ENCODE measurements at places on chromosomes 5 and 9.

- DNase-seq = no peak
Measured at GRCh38 chr5:98714710-98715288, 58.7 kb upstream of the RGMB start.

DNA sequence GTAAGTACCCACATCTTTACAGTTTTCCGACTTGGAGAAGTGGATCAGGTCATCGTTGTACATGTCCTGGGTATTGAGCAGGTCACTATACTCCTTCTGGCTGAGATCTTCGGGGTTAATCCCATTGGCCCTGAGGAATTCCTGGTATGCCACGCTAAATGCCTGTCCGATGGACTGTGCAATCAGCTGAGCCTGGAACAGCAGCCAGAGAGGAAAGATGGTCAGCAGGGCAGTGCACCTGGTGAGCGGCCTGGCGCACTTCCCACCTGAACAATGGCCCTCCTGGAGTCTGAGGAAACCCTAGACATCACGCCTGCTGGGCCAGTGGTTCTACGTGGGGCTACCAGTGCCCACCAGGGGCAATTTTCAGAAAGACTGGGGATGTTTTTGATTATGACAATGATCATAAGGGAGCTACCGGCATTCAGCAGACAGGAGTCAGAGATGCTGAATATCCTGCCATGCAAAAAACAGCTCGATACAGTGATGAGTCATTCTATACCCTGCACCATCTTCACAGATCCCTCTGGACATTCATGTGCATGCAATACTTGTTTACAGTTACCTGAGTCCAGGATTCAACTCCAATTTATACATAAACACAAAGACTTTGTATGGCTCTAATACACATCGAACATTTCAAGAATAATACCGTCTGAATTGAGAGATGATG is 127.2 kb downstream of the ENTREP1 start:
- no peak for DNase-seq

- DNase-seq = peak; percentile 58
Measured at GRCh38 chr5:167797933-167798332, 493.5 kb upstream of the WWC1 start.

GRCh38 chr9:107180206-107180605 is 102.9 kb upstream of the RAD23B start:
- DNase-seq = no peak

DNA sequence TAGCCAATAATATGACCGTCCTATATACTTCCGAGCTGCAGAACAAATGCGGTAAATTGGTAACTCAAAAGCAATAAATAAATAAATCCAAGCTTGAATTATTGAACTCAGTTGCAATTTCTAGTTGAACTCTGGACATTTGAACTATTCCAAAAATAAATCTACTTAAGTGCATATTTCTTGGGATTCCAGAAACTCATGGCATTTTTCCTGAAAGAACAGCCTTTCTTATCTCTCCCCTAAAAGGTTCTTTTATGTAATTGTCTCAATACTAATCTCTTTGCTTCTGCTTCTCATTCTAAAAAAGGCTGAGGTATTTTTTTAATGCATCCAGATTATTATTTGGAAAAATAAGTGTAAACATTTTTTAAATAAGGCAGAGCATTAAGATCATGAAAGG is 131.7 kb downstream of the TRPM6 start:
- DNase-seq = no peak

DNA sequence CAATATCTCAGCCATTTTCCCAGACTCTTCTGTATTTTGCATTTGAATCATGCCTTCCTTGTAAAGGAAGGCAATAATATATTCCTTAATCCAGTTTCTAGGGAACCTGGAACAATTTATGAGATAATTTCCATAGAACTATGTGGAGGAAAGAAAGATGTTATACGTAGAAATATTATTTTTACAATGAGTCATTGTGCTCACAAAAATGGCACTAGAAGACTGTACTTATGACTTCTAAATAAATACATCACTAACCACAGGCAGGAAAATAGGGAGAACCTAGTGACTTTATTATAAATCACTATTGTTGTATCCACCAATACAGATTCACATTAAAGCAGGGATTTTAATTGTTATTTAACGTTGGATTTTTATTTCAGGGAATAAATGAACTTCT is 87.6 kb downstream of the FBXO38 start:
- DNase-seq = no peak

- DNase-seq = no peak
Measured at GRCh38 chr5:67163231-67163756, 33.3 kb downstream of the CD180 start.

- no peak for DNase-seq
Measured at GRCh38 chr9:16899606-16900005, 29.1 kb upstream of the BNC2 start.

GRCh38 chr5:40733434-40733833 is 22.3 kb downstream of the TTC33 start:
- no peak for DNase-seq

- DNase-seq = no peak
Measured at GRCh38 chr5:41425736-41426135, 84.7 kb downstream of the PLCXD3 start.

DNA sequence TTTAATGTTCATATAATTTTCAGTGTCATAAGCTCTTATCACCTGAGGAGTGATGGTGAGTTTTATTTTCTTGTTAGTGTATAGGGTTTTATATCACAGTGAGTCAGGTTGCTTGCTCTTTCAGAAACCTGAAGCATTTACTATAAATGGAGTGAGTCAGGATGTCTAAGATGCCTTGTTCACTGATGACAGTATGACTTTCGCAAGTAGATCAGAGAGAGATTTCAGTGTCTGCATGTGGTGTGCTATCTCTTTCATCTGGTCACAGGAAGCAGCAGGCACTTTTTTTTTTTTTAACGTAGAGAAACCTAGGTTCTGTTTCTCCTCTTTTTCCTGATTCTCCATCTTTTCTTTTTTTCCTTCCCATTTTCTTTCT is 237.1 kb downstream of the DMRTA1 start:
- peak; percentile 93 for DNase-seq

- no peak for DNase-seq
Measured at GRCh38 chr9:32442433-32442832, 58.0 kb downstream of the ACO1 start.

- DNase-seq = peak; percentile 78
Measured at GRCh38 chr9:69871118-69871834, 50.7 kb downstream of the CFAP95 start.

DNA sequence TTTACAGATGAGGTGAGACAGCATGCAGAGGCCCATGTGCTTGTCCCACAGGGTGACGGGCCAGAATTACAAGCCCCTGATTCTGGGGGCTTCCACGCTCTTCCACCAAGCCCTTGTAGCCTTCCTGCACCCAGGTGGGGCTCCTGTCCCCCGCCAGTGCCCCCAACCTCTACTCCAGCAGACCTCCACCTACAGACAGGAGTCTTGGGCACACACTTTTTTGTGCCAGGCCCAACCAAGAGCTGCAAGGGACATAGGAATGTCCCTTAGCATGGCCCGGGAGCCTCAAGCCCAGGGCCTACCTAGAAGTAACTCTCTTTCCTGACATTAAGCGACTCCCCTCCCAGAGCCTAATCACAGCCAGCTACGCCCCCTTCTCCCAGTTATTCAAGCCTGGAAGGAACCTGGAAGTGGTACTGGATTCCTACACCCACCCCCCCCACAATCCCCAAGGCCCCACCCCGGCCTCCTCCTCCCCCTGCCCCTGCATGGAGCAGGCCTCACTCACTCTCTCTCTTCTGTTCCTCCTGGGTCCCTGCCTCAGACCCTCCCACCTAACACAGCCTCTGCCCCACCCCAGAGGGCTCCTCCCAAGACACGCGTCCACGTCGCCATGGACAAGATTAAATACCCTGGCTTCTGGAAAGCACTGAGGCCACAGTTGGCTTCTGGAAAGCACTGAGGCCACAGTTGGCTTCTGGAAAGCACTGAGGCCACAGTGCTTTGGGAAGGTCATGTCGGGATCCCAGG is 30.5 kb downstream of the ADAMTS2 start:
- DNase-seq = peak; percentile 42

GRCh38 chr5:62111428-62111827 is 194.6 kb upstream of the KIF2A start:
- DNase-seq = peak; percentile 39

GRCh38 chr5:37005946-37006540 is 129.5 kb downstream of the NIPBL start:
- peak; percentile 28 for DNase-seq

GRCh38 chr9:137042751-137043727 is 2.9 kb downstream of the NPDC1 start:
- DNase-seq = no peak

- peak; percentile 97 for DNase-seq
Measured at GRCh38 chr9:134641173-134641989, at the start of gene COL5A1. Gene COL5A1 (plus strand): TSS chr9:134641803. CDS start chr9:134642188, 385 bp downstream.

All from fibroblast of skin of right biceps (primary cell).